ENCODE measurements at places on chromosomes 1 and 21.

- no peak for DNase-seq
Measured at GRCh38 chr1:84758968-84759491, 68.8 kb upstream of the SSX2IP start.

- DNase-seq, result no peak
Measured at GRCh38 chr1:12772520-12772919, 1.0 kb upstream of the PRAMEF12 start.

GRCh38 chr1:16019644-16020277 is 1.9 kb upstream of the HSPB7 start:
- DNase-seq, result no peak

DNA sequence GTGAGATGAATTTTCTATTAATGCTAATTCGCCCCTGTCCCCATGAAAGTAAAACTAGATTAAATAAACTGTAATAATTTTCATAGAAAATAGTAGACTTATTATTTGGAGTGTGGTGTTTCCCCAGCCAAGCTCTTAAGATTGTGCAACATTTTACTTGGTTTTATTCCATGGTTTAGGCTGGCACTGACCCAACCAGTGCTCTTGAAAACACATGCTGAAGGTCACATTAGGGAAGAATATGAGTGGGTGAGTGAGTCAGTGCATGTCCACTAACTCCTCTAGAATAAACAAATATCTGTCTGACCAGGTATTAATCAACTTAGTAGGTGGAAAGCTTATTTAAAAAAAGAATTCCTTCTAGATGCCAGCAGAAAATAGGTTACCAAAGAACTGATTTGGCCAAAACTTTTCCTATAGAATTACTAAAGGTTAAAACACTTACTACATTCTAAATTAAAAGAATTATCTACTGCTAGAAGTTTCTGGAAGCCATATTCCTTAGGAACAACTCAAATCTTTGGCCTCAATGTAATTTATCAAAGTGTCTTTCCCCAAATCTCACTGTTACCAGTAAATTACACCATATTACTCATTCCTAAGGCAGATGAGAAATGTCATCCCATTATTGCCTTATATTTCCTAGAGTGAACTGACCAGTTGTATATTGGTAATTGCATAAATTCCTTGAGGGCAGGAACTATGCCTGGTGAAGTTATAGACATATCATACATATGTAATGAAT is 89.7 kb upstream of the RGS1 start:
- no peak for DNase-seq

DNA sequence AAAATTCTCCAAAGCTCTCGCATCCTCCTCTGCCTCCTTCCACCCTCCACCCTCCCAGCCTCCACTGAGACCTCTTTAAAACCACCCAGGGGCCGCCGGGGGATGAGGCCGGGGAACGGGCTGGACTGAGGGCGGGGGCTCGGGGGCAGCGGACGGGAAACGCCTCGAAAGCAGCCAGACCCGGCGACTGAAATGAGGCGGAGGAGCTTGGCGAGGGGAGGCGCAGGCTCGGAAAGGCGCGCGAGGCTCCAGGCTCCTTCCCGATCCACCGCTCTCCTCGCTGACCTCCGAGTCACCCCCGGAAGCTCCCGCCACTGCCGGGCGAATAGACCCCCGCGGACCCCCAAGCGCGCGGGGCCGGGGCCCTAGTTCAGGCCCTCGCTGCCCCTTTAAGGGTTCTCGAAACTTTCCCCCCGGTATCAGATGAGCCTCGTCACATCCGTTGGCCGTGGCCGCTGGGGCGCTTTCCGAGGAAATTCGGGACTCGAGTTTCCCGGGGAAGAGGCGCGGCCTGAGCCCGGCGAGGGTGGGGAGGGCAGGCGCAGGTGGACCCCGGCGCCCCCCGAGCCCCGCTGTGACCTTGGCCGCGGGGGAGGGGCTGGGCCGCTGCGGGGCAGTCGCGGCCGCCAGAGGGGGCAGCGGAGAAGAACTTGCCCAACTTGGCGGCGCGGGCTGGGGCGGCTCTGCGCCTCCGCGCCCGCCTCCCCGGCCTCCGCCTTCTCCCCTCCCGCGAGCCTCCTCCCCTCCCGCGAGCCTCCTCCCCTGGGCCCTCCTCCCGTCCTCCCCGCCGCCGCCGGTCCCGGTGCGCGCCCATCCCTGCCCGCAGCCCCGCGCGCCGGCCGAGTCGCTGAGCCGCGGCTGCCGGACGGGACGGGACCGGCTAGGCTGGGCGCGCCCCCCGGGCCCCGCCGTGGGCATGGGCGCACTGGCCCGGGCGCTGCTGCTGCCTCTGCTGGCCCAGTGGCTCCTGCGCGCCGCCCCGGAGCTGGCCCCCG is at the start of gene BACE2:
Gene BACE2, plus strand, starts transcription at position 813 of the 995 bp plus-strand sequence. Its CDS starts 104 bp downstream, at position 917.
- DNase-seq, result no peak

GRCh38 chr1:159056069-159056698 is 20.4 kb downstream of the AIM2 start:
- DNase-seq, result no peak

DNA sequence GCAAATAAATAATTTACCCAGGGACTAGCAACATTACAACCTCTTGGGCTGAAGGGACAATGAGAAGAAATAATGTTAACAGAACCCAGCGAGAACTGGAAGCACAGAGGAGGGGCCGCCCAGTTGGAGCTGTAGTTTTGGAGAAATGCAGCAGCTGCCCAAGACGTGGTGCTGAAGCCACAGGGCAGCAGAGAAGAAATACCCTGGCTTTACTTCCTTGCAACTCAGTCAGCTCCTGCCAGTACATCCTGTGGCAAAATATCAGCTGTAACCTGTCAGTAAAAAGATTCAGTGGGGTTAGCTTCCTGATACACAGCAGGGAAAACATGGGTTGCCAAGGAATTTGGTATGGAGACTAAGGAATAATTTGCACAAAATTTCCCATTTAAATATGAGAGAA is 283.6 kb upstream of the USP25 start:
- no peak for DNase-seq

DNA sequence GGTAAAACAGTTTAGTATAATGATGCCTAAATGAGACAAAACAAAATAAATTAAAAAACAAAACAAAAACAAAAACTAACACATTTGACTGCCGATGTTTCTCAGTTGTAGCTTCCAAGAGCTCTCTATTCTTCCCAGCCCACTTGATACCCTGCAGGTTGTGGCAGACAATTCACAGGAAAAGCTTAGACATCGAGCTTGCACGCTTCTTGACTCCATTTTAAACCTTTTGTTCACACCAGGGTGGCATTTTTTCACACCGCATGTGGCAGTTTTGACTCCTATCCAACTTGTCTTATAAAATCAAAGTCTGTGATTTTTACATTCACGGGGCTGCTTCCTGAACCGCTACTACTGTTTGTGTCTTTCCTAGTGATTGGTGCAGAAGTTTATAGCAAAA is 575.9 kb downstream of the USP25 start:
- no peak for DNase-seq

DNA sequence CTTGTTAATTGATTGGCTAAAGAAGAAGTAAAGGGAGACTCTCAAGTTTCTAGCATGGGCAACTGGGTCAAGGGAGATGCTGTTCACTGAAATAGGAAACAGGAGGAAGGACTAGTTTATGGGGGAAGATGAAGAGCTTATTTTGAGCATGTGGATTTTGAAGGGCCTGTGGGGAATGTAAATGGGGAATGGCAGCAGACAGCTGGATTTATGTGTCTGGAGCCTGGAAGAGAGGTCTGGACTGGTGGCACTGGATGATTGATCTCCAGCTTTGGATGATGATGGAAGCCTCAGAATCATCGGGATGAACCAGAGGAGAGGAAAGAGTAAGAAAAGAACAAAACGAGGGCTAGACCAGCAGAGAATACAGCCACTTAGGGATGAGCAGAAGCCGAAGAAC is 54.9 kb upstream of the ENAH start:
- no peak for DNase-seq

DNA sequence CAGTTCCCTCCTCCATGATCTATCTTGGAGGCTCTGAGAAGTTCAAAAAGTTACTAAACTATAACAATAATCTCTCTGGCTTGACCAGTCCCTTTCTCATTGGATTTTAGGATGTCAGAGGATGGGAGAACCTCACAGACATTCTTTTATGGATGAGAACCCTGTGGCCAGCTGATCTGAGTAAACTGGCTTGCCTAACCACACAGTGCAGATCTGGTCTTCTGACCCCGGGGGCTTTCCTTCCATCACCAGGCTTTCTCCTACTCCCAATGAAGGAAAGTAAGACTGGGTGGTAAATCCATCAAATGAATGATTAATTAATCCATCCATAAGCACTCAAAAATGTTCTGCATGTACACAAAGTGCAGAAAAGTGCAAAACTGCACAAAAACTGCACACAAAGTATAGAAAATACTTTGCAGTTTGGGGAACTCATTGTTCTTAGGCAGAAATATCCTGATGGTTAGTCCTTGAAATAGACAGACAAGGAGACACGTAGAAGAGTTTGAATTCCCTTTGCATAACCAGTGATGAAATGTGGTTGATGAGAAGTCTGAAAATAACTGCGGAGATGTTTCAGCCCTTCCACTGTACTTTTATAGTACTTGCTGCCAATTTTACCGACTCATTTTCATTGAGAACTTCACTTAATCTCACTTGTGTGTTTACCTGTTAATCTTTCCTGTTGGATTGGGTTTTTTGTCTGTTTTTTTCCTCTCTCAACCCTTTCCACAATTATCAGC is 2.5 kb upstream of the F3 start:
- DNase-seq, result no peak

Data from NCI-H187 treated with DMSO at 0.1 percent for 48 hours (cell line).